ENCODE measurements at places on chromosomes 1 and 21. TPM values are rescaled to one million over a fixed set of nuclear protein-coding genes. Genes with fewer than 3 reads are reported as not detected.

GRCh38 chr1:90726986-90727480 is 9.9 kb upstream of the BARHL2 start:
- DNase-seq: no peak

DNA sequence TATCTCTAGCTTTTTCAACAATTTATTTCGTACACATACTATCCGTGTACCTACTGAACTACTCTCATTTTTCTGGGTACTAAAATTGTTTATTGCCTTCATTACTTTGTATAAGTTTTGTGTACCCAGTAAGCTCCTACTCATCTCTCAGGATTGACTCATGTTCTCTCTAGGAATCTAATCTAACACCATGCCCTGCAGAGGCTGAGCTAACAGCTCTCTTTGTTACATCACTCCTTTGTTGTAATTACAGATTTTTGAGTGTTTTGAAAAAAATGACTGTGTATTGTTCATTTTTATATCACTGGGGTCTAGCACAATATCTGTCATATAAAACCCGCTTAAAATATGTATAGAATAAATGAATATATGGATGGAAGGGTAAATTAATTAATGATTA is 167.1 kb downstream of the ATP6V1G3 start:
- no peak for DNase-seq

- DNase-seq: peak; percentile 46
These were observed 74.0 kb upstream of the GPR88 start for GRCh38 chr1:100463791-100464424.

DNA sequence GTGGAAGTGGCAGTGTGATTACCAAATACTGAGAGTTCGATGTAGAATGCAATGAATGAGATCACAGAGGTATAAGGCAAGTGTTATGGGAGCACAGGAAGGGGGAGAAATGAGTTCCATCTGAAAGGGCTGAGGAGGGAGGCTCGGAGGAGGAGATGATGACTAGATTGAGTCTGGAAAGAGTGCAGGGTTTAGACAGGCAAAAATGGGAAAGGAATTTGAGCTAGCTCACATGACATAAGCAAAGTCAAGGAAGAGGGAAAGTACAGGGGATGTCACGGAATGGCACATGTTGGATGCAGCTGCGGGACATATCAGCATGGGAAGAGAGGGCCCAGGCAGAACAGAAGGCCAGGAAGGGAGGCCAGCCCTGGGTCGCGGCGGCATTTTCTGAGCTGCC is 132.7 kb downstream of the RUNX1 start:
- DNase-seq: no peak

- DNase-seq: no peak
These were observed 43.8 kb downstream of the FGGY start for GRCh38 chr1:59340411-59341307.

Gene GBP6
- not detected for total RNA-seq

Gene RNF186
- 53.7 TPM for total RNA-seq

- no peak for DNase-seq
These were observed 238.4 kb downstream of the GPR52 start for GRCh38 chr1:174686213-174686612.

GRCh38 chr1:201220388-201220715 is 29.7 kb downstream of the IGFN1 start:
- no peak for DNase-seq

Gene DCST2
- 3.6 TPM for total RNA-seq

GRCh38 chr1:80534606-80535360 is 1266.0 kb upstream of the ADGRL2 start:
- DNase-seq: no peak

Gene TMPRSS15
- not detected for total RNA-seq
